ENCODE measurements at places on chromosomes 16 and 17. TPM values are rescaled to one million over a fixed set of nuclear protein-coding genes. Genes with fewer than 3 reads are reported as not detected.

DNA sequence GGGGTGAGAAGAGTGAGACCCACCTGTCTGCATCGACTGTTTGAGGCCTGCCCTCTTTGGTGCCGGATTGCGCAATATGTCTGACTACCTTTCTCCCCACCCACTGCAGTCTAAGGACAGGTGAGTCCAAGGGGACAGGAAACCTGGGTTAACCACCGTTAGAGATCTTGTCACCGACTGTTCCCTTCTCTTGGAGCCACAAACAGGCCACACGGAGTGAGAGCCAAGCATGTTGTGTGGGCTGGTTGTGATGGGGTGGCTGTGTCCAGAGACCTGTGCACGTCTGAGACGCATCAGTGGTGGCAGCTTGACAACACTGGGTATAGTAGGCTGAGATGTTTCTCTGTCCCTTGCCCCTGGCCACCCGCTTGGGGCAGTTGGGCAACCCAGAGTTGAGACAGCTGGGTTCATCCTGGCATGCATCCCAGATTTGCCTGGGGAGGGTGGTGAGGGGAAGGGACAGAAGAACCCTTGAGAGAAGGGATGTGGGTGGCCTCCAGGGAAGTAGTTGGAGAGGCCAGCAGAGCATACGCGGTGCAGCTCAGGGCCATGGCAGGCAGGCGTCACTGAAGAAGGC, 21.4 kb downstream of the MPRIP start:
- no peak for DNase-seq

DNA sequence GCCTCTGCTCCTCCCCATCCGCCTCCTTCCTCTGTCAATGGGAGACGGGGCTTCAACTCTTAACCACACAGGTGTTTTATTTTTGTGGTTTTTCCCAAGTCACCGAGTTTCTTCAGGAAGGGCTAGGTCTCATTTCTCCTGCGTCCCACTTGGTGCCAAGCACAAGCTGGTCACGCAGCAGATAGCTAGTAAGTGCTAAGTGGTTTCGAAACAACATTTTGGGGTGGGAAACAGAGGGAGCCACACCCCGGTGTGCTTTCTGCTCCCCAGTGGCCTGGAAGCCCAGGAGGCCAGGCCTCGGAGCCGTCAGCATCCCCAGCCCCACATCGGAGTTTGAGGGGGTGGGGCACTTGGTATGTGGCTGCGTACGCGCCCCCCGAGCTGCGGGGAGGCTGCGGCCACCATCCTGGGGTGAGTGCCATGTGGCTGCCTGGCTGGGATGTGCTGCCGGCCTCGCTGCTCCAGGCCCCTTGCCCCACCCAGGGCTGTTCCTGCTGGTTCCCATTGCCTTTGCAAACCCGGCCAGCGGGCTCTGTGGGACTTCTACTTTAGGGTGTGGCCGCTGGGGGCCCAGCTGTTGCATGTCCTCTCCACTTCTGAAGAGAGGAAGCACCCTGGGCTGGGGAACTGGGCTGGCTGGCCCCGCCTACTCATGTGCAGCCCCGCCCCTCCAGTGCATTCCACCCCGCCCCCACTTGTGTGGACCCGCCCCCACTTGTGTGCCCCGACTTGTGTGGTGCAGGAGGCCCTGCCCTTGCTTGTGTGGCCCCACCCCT, 55.6 kb downstream of the BAIAP2 start:
- no peak for DNase-seq

AATK gene
- not detected for total RNA-seq

GRCh38 chr17:48192321-48192731, 84.8 kb downstream of the SNX11 start:
- no peak for DNase-seq

PHOSPHO1 gene
- under 0.01 TPM for total RNA-seq

Data from IMR-90 (cell line).